ENCODE measurements at places on chromosomes 5 and 9. TPM values are rescaled to one million over a fixed set of nuclear protein-coding genes. Genes with fewer than 3 reads are reported as not detected.

The SEC16A gene
- polyA plus RNA-seq = 12.2 TPM

The CDK5RAP2 gene
- 28.5 TPM for polyA plus RNA-seq

The PBX3 gene
- polyA plus RNA-seq = 20.9 TPM

The ZNF346 gene
- polyA plus RNA-seq = 9.0 TPM

The BTNL3 gene
- polyA plus RNA-seq = not detected

The CORO2A gene
- polyA plus RNA-seq = 31.7 TPM

The KDM3B gene
- 17.2 TPM for polyA plus RNA-seq

The LCN1 gene
- polyA plus RNA-seq = not detected

Data from keratinocyte (primary cell).